Activated naive CD4-positive, alpha-beta T cell (primary cell): ENCODE measurements at places on chromosomes 3 and 15.
A peak's percentile ranks its signal among the peaks of the same experiment; 100 is the strongest.

DNA sequence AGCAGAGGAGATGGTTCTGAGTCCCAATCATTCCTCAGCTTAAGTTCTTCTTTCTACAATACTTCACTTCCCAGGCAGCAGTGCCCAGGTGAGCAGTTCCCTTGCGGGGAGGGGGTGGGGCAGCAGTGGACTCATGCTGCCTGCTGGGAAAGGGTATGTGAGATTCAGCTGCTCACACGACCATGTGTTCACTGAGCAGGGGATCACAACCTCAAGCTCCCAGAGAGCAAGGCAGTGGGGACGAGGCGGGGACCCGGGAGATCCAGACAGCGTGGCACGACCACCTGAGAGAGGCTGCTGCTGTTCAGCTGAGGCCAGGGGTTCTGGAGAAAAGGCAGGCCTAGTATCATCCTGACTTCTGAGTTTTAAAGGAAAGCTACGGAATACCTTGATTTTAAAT is 166.6 kb downstream of the XXYLT1 start:
- DNase-seq: no peak

DNA sequence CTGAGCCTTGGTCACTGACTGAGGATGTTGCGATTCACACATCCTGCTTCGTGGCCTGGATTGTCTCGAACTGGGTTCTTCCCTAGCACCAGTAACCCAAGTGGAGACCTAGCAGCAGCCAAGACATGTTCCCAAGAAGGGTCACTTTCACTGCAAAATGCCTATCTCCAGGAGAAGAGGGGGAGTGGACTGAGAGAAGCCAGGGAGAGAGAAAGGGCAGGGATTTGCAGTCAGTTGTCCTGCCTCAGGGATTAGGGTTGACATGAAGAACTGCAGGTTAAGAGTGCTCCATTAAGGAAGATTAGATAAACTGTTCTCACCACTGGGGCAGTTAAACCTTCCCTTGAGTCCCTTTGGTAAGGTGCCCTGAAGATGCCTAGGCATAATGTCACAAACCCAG is 5.7 kb upstream of the CD276 start:
- no peak for DNase-seq

GRCh38 chr15:68930268-68931022 is at the start of gene SPESP1:
Gene SPESP1 (plus strand): TSS chr15:68930525. CDS start chr15:68930654, 129 bp downstream.
- DNase-seq: peak; percentile 22

- no peak for DNase-seq
These were observed 327.3 kb upstream of the GBE1 start for GRCh38 chr3:82088749-82089148.

DNA sequence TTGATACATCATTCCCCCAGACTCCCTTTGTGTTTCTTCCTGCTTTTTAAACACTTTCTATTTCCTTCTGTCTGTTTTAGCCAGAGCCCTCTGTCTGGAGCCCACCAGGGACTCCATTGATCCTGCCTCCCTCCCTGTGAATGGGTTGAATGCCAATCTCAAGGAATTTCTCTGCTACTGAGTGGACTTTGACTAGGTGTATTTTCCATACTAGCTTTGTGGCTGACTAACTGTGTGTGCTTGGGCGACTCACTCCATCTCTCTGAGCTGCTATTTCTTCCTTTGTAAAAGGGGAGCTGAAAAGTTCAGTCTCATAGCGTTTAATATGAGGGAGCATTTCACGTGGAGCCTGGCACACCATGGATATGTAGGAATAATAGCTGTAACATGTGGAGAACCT is 98.8 kb downstream of the EEFSEC start:
- no peak for DNase-seq

DNA sequence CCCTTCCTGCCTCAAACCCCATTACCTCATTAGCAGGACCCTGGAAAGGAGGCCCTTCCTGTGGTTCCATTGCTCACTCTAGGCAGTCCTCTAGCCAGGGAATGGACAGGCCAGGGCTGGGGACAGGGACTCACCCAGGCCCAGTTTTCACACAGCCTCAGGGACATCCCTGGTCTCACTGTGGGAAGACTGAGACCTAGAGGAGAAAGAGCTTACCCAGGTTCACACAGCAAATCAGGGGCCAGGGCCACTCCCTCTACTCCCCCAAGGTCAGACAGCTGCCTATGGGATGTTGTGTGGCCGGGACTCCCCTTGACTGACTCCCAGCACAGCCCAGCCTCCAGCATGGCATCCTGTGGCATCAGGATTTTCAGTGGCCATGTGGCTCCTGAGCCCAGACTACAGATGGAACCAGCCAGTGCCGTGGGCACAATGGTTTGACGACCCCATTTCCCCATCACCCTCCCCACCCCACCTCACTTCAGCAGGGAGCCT is 49.3 kb downstream of the ADAMTS7 start:
- DNase-seq: no peak

DNA sequence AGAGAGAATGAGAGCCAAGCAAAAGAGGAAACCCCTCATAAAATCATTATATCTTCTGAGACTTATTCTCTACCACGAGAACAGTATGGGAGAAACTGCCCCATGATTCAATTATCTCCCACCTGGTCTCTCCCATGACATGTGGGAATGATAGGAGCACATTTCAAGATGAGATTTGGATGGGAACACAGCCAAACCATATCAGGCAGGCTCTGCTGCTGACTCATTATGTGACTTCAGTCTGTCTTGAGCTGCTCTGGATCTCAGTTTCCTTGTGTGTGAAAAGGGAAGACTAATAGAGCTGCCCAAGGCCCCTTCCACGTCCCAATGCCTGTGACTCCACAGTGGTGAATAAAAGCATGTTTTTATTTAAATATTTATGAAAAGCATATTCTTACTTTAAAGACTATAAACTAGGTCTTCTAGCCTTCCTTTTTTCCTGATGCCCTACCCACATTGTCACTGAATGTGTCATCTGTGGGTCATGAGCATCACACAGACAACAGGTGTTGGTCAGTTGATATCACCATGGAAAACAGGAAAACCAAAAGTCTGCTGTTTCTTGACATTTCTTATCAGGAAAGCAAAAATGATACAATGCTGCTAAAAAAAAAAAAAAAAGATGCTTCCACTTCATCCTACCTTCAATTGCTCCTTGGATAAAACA is 96.0 kb upstream of the PPP2R3A start:
- no peak for DNase-seq

GRCh38 chr3:63964681-63965485 is 52.7 kb upstream of the SCAANT1 start:
- DNase-seq: no peak

GRCh38 chr15:59419170-59419569 is 18.8 kb upstream of the FAM81A start:
- no peak for DNase-seq

- DNase-seq: no peak
These were observed 553.6 kb downstream of the EPHB1 start for GRCh38 chr3:135348690-135349089.

GRCh38 chr3:161647936-161648470 is 151.4 kb downstream of the OTOL1 start:
- DNase-seq: no peak

GRCh38 chr3:149647285-149647684 is 10.5 kb downstream of the WWTR1 start:
- no peak for DNase-seq

DNA sequence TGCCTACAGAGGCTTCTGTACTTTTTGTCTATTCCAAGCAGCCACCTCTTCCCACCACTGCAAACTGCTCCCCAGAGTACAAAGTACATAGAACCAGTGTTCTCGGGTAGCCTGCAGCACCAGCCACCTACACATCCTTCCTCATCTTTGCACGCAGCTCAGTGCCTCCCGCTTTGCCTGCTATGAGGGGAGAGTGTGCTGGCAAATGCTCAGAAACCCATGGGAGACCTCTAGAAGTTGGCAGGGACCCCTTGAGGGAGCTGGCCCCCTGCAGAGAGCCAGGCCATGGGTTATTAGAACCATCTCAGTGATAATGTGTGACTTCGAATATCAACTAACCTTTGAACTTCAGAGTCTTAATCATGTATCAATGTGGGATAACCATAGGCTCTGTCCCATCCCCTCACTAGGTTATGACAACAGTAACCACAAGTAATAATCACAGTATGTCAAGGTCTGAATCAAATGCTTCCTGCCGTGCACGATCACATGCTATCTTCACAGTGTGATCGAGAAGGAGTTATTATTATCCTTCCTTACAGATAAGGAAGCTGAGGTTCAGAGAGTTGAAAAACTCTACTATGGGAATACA is 22.8 kb upstream of the SMAD3 start:
- DNase-seq: no peak
